ENCODE measurements at places on chromosomes 2 and 18.

- no peak for DNase-seq
These were observed 46.4 kb downstream of the TCF4 start for GRCh38 chr18:55541571-55541970.

DNA sequence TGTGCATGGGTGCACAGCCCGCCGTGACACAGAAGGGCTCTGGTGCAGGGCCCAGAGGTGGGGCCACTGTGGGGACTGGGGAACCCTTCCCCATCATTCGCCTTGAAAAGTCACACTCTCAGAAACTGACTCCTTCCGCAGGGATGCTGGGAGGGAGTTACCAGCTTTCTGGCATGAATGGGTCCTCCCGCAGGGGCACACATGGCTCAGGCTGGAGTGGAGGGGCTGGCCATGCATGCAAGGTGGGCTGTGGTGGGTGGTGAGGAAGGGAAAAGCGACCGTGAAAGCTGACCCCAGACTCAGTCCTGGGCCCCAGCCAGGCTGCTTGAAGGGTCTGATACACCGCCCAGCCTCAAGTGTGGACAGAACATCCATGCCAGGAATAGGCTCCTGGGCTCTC is 201.1 kb downstream of the TNS1 start:
- DNase-seq: no peak

DNA sequence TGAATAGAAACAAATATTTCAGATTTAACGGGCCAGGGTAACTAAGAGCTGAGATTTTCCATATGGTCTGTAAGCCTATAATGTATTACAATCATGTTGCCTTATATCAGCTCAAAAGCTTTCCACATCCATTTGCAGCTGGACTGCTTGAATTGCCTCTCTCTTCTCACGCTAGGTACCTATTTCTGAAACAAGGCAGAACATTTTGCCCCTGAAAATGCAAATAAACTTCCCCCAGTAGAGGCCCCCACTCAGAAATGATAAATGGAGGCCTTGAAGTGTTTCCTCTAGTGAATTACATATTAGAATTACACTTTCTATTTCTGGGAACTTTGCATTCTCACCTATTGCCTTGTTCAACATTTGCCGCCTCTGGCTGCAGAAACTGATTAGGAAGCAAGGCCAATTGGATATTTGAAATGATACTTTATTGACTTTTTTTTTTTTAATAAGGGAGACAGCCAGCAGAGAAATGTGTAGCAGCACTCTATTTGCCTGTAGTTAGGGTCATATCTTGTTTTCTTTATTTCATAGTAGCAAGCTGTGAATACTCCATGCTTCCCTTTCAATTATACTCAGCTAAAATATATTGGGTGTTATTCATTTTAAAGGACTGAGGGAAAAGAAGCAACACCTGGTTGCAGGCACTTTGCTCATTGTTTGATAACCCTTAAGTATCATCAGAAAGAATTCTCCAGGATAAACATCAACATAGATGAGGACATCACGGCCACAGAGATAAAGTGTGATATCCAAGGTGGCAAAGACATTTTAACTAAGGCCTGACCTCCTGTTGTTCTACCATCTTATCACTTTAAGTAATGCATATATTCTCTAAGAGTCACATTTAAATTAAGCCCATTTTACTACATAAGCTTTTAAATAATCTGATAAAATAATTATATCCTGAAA is 505.5 kb downstream of the LRRTM4 start:
- DNase-seq: no peak

- no peak for DNase-seq
These were observed 427.7 kb downstream of the TGIF1 start for GRCh38 chr18:3877678-3878077.

GRCh38 chr18:27715751-27716150 is 461.2 kb downstream of the CDH2 start:
- no peak for DNase-seq

GRCh38 chr18:11412811-11413210 is 196.6 kb upstream of the SLC35G4 start:
- no peak for DNase-seq

DNA sequence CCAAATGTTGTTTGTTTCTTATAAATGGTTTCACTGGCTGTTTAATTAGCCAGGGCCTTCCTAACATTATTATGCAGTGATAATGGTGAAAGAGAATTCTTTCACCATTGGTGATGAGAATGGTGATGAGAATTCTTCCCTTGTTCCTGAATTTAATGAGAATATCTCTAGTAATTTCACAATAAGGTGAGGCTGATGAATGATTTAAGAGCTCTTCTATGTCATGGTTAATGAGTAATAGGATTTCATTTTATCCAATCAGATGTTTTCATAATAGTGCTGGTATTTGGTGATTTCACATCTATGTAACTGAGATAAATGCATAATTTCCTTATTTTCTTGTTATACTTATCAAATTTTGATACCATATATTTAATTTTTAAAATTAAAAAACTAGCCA is 535.7 kb upstream of the ZEB2 start:
- no peak for DNase-seq

GRCh38 chr2:172647439-172647838 is 88.2 kb upstream of the RAPGEF4 start:
- DNase-seq: no peak

GRCh38 chr18:54769526-54770464 is 58.5 kb upstream of the RAB27B start:
- DNase-seq: no peak

DNA sequence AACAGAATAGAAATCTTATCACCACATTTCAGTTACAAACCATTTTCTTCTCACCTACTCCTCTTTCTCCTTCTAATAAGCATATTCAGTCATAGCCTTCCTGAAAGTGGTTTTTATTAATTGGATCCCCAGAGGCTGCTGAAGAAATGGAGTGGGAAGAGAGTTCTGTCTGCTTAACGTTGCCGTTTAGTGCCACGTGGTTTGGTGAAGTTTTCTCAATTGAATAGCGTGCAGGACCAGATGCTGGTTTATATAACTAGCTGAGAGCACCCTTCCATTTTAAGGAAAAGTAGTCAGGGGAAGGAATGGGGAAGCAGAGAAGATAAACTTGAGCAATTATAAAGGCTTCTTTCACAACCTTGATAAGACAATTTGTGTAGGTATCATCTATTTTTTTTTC is 318.7 kb downstream of the PTH2R start:
- DNase-seq: no peak

- no peak for DNase-seq
These were observed 44.5 kb upstream of the DAPL1 start for GRCh38 chr2:158750458-158751125.

DNA sequence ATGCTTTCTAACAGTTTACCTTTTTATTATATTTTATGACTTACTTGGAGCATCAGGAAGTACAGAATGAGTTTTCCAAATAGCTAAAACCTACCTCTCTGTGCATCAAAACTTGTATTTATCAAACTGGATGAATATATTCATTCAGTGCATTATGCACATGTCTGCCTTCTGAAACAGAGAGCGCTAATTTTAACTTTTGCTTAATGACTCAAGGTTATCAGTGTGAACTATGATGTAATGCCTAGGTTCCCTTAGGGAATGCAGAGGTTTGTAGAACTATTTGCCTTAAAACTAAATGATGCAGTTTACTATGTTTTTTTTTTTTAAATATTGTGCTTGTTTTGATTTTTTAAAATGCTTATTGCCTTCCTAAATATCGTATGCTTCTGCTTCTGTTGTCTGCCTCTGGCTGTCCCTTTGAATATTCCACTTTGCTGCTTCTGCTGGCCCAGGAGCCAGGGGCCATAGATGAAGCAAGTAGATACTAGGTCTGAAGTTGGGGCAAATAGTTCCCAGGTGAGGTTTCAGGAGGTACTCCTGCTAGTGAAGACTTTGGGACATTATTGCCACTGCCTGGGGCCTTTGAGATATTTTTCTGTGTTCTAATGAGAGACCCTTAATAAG is 16.5 kb downstream of the TMEM178A start:
- DNase-seq: no peak

DNA sequence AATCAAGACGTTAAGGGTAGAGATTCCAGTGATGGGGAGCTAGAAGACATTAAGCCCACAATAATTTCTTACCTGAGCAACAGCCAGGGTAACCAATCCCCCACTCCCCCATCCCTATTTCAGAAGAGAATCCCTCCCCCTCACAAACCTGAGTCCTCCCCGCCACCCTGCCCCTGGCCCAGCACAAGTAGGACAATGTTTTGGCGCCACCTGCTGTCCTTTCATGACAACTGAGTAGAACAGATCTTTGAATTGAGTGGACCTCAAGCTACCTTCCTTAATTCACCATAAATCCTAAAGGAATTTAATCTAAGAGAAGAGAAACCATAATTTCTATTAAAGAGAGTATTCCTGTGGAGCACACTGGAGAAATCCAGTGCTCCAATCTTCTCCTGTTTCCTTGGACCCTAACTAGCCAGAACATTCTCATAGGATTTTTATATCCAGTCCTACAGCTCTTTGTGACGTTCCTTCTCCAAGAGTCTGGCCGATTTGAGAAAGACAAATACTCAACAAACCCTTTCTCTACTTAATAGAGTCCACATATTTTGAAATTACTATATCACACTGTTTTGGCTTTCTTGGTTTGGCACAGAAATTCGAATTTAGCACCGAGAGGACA is 41.1 kb downstream of the NHEJ1 start:
- DNase-seq: peak; percentile 26

DNA sequence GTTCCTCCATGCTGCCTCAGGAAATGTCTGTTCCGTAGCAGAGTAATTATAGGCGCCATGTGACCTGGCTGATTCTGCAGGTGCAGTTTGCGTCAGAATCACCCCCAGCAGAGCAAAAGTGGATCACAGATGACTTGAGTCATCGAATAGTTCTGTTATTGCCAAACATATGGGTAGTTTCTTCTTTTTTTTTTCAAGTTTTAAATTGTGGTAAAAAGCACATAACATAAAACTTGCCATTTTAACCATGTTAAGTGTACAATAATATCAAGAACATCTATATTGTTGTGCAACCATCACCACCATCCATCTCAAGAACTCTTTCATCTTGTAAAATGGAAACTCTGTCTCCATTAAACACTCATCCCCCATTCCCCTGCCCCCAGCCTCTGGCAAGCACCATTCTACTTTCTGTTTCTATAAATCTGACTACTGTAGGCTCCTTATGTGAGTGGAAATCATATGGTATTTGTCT is 177.7 kb upstream of the TWIST2 start:
- DNase-seq: no peak

DNA sequence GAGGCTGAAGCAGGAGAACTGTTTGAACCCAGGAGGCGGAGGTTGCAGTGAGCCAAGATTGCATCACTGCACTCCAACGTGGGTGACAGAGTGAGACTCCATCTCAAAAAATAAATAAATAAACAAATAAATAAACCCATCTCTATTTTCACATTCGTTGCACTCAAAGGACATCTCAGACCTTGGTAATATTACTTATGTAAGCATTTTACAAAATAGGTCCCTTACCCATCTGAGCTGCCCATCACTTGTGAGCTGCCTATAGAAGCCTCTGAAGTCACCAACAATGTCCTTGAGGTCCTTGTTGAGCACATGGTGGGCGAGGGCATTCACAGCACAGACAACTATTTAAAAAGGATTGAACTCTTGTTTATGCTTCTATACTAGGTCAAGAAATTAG is 15.4 kb downstream of the ENOSF1 start:
- no peak for DNase-seq

DNA sequence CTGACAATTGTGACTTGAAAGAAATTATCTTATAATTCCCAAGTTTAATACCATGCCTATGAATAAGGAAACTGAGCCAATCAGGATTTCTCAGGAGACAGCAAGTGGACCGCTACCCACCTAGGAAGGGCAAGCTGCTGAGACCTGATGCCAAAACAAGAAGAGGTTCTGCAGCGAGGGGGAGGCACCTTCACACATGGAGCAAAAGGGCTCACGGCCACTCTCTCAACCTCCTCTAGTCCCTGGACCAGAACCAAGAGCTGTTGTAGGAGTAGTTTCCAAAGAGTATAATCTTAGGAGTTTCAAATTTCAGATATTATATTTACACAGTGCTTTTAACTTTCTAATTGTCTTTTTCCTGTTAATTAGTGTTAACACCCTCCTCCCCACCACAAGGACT is 154.7 kb upstream of the ETAA1 start:
- no peak for DNase-seq

DNA sequence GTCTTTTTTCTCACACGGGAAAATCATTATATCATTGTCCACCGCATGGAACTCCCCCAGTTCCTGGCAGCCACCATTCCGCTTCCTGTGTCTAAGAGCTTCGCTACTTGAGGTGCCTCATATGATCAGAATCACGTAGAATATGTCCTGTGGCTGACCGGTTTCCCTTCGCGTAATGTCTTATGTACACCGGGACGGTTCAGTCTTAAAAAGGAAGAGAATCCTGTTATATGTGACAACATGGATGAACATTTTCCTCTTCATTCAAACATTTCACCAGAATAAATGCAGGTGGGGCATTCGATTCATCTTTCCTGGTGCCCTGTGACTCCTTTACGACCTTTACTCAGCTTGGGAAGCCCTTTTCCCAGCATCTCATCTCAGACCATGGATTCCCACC is 131.7 kb upstream of the TWIST2 start:
- no peak for DNase-seq

DNA sequence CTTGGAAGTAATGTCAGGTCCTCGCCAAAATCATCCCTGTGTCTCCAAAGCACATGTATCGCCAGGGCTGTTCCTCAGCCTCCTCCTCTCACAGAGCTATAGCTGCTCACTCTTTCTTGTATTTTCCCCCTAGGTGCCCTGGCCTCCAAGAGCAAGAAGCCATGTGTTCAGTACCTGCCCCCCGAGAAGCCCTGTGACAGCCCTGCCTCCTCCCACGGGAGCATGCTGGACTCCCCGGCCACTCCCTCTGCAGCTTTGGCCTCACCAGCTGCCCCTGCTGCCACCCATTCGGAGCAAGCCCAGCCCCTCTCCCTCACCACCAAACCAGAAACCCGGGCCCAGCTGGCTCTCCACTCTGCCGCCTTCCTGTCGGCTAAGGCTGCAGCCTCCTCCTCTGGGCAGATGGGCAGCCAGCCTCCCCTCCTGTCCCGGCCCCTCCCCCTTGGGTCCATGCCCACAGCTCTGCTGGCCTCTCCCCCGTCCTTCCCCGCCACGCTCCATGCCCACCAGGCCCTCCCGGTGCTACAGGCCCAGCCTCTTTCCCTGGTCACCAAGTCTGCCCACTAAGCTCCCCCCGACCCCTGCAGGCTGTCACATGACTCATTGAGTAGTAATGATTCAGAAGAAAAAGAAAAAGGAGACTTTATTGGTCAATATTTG is 18.8 kb downstream of the TGOLN2 start:
- DNase-seq: no peak

- no peak for DNase-seq
These were observed 108.7 kb downstream of the DPP10 start for GRCh38 chr2:114550895-114551793.

GRCh38 chr2:5908071-5908470 is 215.9 kb downstream of the SOX11 start:
- DNase-seq: no peak

DNA sequence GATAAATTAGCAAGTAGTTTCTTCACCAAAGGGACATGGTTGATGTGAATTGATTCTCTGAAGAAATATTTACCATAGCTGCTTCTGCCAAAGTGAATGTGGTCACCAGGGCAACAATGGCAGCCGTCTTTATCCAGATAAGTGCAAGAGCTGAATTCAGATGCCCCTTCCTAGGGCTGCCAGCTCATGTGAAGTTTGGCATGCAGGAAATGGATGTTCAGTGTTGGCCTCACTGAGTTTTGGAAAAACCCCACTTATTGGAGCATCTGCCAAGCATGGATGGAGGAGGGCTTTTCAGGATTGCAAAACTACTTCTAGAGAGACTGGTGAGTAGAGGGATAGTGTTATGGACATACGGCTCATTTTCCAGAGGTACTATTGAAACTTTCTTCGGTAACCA is 80.8 kb downstream of the FMNL2 start:
- no peak for DNase-seq

- DNase-seq: no peak
These were observed 117.7 kb downstream of the ZAP70 start for GRCh38 chr2:97831121-97831520.

GRCh38 chr18:55585065-55585919 is 2.7 kb downstream of the TCF4 start:
- DNase-seq: no peak

Data from activated T-helper 1 cell treated with Interleukin-2 at 50 U/mL for 16 hours (primary cell).